ENCODE measurements at places on chromosomes 2 and 18. TPM values are rescaled to one million over a fixed set of nuclear protein-coding genes. Genes with fewer than 3 reads are reported as not detected.

Gene HOXD13
- total RNA-seq = 1.2 TPM

Gene CCDC74B
- total RNA-seq = 0.72 TPM

Gene CXCR1
- total RNA-seq = not detected

Gene CDH2
- total RNA-seq = 35.8 TPM

Gene KCNG2
- total RNA-seq = not detected

Gene TEX44
- total RNA-seq = not detected

Gene RIT2
- not detected for total RNA-seq

Gene SRD5A2
- not detected for total RNA-seq

Gene STARD6
- total RNA-seq = 0.88 TPM

Gene AMER3
- total RNA-seq = not detected

Gene POTEC
- not detected for total RNA-seq

Gene GMCL1
- total RNA-seq = 11.3 TPM

Gene SLC40A1
- under 0.01 TPM for total RNA-seq

Gene PKDCC
- total RNA-seq = 1.8 TPM

Gene ARHGEF33
- 0.59 TPM for total RNA-seq
